ELR (cell line): ENCODE measurements at places on chromosomes 11 and 22.

DNA sequence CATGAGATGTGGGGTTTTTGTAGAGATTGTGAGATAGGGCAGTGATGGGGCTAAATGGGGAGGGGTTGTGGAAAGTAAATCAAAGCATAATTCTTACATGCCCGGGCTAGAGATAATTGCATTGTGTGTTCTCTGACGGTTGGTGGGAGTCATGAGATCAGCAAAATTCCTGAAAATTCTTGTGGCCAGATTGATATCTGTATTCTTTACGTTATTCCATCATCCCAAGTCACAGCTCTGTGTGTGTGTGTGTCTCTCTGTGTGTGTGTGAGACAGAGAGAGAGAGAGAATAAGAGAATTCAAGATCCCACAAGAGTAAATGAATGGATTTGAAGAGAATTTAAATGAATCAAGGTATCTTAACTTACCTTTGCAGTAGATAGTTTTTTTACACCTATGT, 138.6 kb upstream of the ARHGAP20 start:
- no peak for DNase-seq

GRCh38 chr11:119990309-119991021, 147.4 kb downstream of the TRIM29 start:
- no peak for DNase-seq

GRCh38 chr11:80365076-80365725, 924.4 kb upstream of the TENM4 start:
- DNase-seq = no peak

GRCh38 chr11:61526956-61527731, 18.6 kb downstream of the LRRC10B start:
- no peak for DNase-seq

DNA sequence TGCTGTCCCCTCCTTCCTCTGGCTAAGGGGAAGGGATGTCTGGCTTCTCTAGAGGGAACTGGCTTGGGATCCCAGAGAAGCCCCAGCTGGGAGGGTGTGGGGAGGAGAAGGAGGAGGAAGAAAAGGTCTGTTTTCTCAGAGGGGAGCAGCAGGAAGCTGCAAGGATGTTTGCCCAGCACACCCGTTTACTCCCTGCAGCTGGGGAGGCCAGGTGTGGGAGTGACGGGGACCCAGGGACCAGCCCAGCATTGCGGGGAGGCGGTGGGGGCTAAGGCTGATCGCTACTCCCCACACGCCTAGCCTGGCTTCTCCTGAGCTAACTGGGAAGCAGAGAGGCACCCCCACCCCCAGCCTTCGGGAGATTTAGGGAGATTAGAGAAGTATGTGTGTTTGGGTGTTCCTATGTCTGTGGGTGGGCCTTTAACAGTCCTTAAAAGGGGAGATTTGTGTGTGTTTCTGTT, 3.9 kb downstream of the CREB3L1 start:
- DNase-seq = peak; percentile 15

GRCh38 chr22:20571531-20572007, 64.2 kb downstream of the MED15 start:
- DNase-seq = peak; percentile 59
